Tibial nerve (tissue), 4 donors: ENCODE measurements at places on chromosomes 2 and 18. TPM values are rescaled to one million over a fixed set of nuclear protein-coding genes. Genes with fewer than 3 reads are reported as not detected.

Gene KIF5C
- 25.1 TPM for total RNA-seq

Gene RAB6D
- not detected for total RNA-seq

Gene TUBA4B
- total RNA-seq = not detected

Gene CD226
- total RNA-seq = 0.60 TPM

Gene TNFAIP6
- 6.7 TPM for total RNA-seq

Gene CCDC148
- 0.30 TPM for total RNA-seq

Gene ACKR3
- total RNA-seq = 88.7 TPM

- H3K27ac ChIP-seq = no peak overlapping the region
- H3K4me1 ChIP-seq = no peaks in the 10 kb centered on the region
- H3K36me3 ChIP-seq = peaks cover under 1% of the 10 kb centered on the region
- H3K4me3 ChIP-seq = no peak overlapping the region
- no peak for DNase-seq
Measured at GRCh38 chr2:26305540-26305939, 40.4 kb upstream of the SELENOI start.

Gene HMSD
- total RNA-seq = not detected

GRCh38 chr2:28273751-28274150 lies 118.9 kb upstream of the FOSL2 start:
- H3K27me3 ChIP-seq = no peaks in the 10 kb centered on the region
- no peaks in the 10 kb centered on the region for H3K36me3 ChIP-seq
- H3K4me1 ChIP-seq = peaks cover 36% of the 10 kb centered on the region
- H3K4me3 ChIP-seq = no peak overlapping the region
- H3K27ac ChIP-seq = no peak overlapping the region
- DNase-seq = no peak

GRCh38 chr18:44733069-44733753 lies 52.5 kb downstream of the SETBP1 start:
- H3K27me3 ChIP-seq = no peaks in the 10 kb centered on the region
- no peak overlapping the region for H3K27ac ChIP-seq
- H3K36me3 ChIP-seq = no peaks in the 10 kb centered on the region
- no peak overlapping the region for H3K4me3 ChIP-seq
- no peak for DNase-seq

DNA sequence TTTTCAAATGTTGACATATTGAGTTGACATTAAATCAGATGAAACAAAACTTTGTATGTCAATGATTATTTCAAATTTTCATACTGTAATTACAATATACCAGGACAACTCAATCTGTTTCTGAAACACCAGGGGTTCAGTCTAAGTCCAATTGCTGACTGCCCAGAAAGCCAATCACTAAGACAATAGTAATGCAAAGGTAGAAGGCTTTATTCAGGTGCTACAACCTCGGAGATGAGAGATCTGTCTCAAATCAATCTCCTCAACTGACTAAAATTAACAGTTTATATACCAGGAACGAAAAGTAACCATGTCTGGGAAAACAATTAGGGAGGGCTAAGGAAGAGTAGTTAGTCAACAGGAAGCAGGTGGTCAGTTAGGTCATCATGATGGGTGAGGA lies 1400.4 kb downstream of the SUCLG1 start:
- H3K27me3 ChIP-seq = no peaks in the 10 kb centered on the region
- DNase-seq = no peak
- no peak overlapping the region for H3K27ac ChIP-seq
- H3K4me1 ChIP-seq = no peaks in the 10 kb centered on the region
- H3K4me3 ChIP-seq = no peak overlapping the region

- no peak overlapping the region for H3K27ac ChIP-seq
- DNase-seq = no peak
- no peaks in the 10 kb centered on the region for H3K27me3 ChIP-seq
- H3K4me3 ChIP-seq = no peak overlapping the region
- H3K4me1 ChIP-seq = no peaks in the 10 kb centered on the region
Measured at GRCh38 chr2:72864500-72864899, 22.7 kb upstream of the SPR start.

Gene PROKR1
- not detected for total RNA-seq

DNA sequence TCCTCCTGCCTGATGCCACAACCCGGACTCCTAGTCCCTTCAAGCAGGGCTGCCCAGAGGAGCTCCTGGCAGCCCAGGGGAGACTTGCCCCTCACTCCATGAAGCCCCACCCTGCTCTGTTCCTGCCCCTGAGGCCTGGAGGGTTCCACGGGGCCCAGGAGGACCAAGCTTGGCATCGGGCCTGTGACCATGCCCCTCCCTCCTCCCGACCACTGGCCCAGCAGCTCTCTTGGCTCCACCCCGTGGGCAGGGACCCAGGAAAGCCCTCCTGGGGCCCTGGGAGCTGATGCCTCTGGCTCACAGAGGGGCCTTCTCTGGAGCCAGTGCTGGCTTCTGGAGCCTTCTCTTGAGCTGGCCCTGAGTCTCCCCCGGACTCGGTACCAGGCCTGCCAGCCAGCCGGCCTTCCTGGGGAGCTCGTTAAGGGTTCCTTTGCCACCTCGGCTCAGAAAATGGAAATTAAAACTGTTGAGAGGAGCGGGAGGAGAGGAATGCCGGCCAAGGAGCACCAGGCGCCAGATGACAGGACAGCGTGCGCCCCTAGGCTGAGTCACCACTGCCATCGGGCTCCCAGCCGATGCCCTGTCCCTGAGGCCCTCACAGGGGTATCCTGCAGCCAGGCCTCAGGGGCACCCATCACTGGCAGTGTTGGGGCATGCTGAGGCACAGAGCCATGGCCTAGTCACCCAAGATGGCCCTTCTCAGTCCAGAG lies 40.6 kb upstream of the SNED1 start:
- peak overlapping the region; percentile 83 for H3K27ac ChIP-seq
- no peaks in the 10 kb centered on the region for H3K36me3 ChIP-seq
- peaks cover 96% of the 10 kb centered on the region for H3K4me1 ChIP-seq
- no peaks in the 10 kb centered on the region for H3K27me3 ChIP-seq

Gene ZNF397
- total RNA-seq = 40.4 TPM

- no peak for DNase-seq
- no peak overlapping the region for H3K4me3 ChIP-seq
- no peaks in the 10 kb centered on the region for H3K4me1 ChIP-seq
- peak overlapping the region; percentile 36 for H3K27ac ChIP-seq
- H3K36me3 ChIP-seq = no peaks in the 10 kb centered on the region
Measured at GRCh38 chr2:229582151-229582550, 132.2 kb downstream of the DNER start.

- H3K36me3 ChIP-seq = no peaks in the 10 kb centered on the region
- no peak overlapping the region for H3K27ac ChIP-seq
- H3K4me3 ChIP-seq = no peak overlapping the region
- no peak for DNase-seq
- no peaks in the 10 kb centered on the region for H3K4me1 ChIP-seq
Measured at GRCh38 chr2:16971722-16972234, 306.1 kb upstream of the CYRIA start.

DNA sequence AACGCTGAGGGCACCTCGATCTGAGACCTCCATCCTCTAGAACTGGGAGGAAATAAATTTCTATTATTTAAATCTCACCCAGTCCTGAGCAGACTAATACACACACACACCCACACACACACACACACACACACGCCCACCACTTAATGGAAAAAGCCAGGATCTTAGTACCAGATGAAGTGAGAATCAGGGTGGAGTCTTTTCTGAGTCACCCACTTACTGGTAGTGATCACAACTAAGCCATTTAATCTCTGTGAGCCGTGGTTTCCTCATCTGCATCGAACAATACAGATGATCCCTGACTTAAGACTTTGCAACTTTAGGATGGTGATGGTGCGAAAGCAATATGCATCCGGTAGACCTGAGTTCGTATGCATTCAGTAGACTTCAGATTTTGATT lies 18.6 kb downstream of the THNSL2 start:
- DNase-seq = no peak
- H3K36me3 ChIP-seq = no peaks in the 10 kb centered on the region
- H3K27ac ChIP-seq = no peak overlapping the region
- no peak overlapping the region for H3K4me3 ChIP-seq
- no peaks in the 10 kb centered on the region for H3K27me3 ChIP-seq

DNA sequence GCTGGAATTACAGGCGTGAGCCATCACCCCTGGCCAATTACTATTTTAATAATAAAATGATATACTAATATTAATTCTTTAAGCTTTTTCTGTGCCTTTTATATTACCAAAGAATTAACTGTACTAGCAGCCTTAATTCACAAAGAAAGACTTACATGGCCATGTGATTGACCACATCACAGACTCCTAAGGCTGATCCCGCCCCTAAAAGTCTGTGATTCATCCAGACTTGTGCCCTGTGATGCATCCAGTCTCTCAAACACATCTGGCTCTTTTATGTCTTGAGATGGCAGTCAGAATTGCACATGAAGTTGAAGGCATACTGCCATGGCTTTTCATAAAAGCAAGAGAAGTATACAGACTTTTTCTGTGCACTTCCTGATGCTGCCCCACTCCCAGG lies 91.7 kb downstream of the DTNA start:
- no peak overlapping the region for H3K4me3 ChIP-seq
- no peaks in the 10 kb centered on the region for H3K4me1 ChIP-seq
- H3K27me3 ChIP-seq = no peaks in the 10 kb centered on the region
- no peaks in the 10 kb centered on the region for H3K36me3 ChIP-seq

DNA sequence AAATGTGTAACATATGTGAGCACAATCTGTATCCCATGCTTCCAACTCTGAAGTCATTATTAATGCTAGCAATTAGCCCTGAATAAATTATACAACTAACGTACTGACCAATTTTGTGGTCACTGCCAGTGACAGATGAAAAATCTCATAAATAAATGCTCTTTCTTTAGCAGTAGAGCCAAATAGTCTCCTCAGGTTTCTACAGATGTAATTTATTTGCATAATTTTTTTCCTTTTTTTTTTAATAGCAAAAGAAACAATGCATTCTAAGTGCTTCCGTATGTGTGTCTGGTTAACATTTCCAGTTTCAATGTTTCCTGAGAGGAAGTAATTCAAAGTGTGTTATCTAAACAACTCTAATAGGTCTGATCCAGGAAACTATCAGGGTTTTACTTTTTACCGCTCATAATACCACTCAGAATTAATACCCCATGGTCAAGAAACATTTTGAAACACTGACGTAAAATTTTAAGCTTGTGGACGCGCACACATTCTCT lies 108.4 kb downstream of the MEP1B start:
- H3K4me3 ChIP-seq = no peak overlapping the region
- no peaks in the 10 kb centered on the region for H3K4me1 ChIP-seq
- no peaks in the 10 kb centered on the region for H3K36me3 ChIP-seq
- DNase-seq = no peak

GRCh38 chr2:210475706-210476105 lies 853 bp downstream of the LANCL1 start:
- H3K36me3 ChIP-seq = peaks cover 21% of the 10 kb centered on the region
- no peaks in the 10 kb centered on the region for H3K27me3 ChIP-seq
- peak overlapping the region; percentile 77 for H3K4me3 ChIP-seq
- H3K4me1 ChIP-seq = no peaks in the 10 kb centered on the region
- no peak for DNase-seq
- peak overlapping the region; percentile 87 for H3K27ac ChIP-seq

Gene ANO7
- 1.2 TPM for total RNA-seq

DNA sequence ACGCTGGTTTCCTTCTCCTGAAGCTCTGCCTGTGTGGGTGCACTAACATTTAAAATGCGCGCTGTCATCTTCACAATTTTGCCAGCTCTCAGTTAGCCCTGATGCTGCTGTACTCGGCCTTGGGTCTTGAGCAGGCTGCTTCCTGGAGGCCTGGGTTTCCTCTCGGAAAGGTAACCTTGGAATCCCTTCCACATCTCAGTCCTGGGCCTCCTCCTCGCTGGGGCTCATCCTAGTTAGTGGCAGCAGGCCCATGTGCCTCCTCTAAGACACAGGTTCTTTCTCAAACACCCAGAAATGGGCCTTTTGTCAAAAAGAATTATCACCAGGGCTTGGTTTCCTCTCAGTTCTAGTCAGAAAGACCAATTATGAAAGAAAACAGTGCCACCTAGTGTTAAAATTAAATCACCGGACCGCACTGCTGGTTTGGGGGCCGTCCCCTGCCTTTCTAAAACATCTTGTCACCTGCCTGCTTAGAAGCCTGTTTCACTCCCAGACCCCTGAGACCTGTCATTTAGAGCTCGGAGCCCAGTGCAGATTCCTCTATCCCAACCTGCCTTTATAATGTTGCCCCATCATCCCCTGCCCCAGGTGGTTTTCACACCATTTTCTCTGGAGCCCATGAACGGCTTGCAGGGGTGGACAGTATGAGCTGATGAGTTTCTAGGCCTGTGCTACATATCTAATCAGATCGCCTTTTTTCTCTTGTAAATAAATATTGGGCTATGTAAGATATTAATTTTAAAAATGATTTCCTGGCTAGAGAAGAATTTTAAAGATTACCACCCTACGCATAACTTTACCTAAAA lies 42.4 kb downstream of the HK2 start:
- no peaks in the 10 kb centered on the region for H3K4me1 ChIP-seq
- H3K36me3 ChIP-seq = no peaks in the 10 kb centered on the region
- H3K4me3 ChIP-seq = no peak overlapping the region

- H3K27me3 ChIP-seq = no peaks in the 10 kb centered on the region
- no peaks in the 10 kb centered on the region for H3K4me1 ChIP-seq
- no peak overlapping the region for H3K4me3 ChIP-seq
- no peak overlapping the region for H3K27ac ChIP-seq
Measured at GRCh38 chr2:53087262-53087873, 680.2 kb upstream of the CHAC2 start.

Gene QPCT
- total RNA-seq = 4.8 TPM

DNA sequence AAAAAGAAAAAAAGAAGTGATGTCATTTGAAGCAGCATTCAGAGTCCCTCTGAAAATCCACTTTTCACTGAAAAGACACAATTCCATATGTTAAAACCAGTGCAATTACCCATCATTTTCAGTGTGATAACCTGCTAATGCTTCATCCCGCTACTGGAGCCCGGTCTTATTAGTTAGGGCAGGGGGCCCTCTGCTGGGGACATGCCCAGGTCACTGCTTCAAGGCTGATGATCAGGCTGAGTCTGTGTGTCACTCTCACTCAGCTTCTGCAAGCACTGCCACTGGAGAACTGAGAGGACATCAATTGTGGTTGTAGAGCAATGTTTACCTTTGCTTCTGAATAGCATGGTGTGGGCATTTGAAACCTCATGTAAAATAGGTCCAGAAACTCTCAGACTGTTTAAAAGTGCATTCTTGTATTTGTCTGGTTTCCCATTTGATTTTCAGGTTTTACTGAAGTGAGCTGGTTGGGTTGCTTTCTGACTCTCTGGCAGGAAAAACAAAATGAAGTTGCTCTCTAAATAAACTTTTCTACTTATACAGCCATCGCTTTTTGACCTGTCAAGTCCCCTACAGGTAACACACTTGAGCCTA lies 49.2 kb upstream of the NXPH2 start:
- no peaks in the 10 kb centered on the region for H3K27me3 ChIP-seq
- no peak overlapping the region for H3K27ac ChIP-seq
- no peaks in the 10 kb centered on the region for H3K4me1 ChIP-seq

Gene C2orf80
- total RNA-seq = not detected

DNA sequence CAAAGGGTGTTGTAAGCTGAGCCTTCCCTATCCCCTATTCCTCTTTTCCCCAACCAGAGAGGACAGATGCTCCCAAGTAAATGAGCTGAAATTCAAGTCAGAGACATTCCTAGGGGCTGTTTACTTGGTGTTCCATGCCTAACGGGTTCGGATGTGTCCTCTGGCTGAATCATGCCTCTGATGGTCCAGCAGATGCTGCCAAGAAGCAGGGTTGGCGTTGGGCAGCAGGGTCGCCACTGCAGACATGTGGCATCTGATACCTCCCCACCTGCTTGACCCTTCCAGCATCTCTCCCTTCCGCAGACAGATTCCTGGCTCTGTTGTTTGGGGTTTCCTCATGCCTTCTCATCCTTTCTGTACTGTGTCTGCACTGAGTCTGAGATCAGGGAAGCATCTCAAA lies 108.3 kb downstream of the HNRNPLL start:
- H3K36me3 ChIP-seq = no peaks in the 10 kb centered on the region
- no peak overlapping the region for H3K27ac ChIP-seq
- H3K4me1 ChIP-seq = no peaks in the 10 kb centered on the region
- no peak for DNase-seq

Gene SLC9A4
- total RNA-seq = 0.30 TPM

GRCh38 chr2:26651799-26652198 lies 10.6 kb upstream of the CIB4 start:
- no peaks in the 10 kb centered on the region for H3K27me3 ChIP-seq
- no peaks in the 10 kb centered on the region for H3K4me1 ChIP-seq
